ENCODE measurements at places on chromosomes 11 and 22.

DNA sequence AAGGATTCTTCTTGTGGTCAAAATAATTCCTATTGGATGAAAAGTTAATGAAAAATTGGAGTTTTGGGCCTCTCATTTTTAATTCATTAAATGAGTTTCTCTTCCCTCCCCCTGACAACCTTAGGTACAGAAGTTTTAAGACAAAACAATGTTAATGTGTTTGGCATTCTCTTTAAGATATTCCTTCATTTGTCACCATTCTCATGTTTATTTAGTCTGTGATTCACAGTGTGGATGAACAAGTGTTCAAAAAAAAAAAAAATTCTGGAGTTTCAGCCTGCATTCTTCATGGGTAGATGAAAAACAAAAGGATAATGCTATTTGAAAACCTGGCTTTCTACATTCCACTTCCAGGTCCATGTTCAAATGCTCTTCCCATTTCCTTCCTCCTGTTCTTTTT lies 172.6 kb upstream of the LUZP2 start:
- DNase-seq = no peak

GRCh38 chr11:115611343-115611742 lies 107.1 kb upstream of the CADM1 start:
- no peak for DNase-seq

DNA sequence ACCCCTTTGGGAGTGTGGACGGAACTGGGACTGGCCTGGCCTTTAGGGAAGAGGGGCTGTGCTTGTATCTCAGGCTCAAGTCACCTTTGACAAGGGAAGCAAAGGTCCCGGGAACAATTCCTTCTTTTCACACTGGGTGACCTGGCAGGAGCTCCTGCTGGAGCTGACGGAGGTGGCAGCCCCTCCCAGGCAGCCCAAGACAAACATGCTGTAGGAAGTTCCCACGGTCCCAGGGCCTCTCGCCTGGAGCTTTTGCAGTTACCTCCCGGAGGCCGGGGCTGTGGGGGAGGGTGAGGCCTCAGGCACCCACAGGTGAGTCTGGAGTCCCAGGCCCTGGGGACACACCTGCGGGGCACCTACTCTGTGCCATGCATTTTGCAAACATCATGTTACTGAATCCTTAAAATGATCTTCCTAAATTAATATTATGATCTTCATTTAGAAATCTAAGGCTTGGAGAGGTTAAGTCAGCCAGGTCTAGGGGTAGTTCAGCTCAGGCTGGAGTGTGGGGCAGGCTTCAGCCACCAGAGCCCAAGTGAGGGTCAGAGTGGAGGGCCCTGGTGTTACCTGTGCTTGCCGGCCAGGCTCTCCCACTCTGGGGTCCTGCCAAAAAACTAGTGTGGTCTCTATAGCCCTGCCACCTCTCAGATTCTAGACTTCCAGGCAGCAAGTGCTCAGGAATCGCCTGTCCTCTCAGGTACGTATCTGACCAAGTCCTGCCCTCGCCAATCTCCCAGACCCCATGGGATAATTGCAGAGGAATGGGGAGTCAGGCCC lies 15.7 kb upstream of the MYEOV start:
- no peak for DNase-seq

DNA sequence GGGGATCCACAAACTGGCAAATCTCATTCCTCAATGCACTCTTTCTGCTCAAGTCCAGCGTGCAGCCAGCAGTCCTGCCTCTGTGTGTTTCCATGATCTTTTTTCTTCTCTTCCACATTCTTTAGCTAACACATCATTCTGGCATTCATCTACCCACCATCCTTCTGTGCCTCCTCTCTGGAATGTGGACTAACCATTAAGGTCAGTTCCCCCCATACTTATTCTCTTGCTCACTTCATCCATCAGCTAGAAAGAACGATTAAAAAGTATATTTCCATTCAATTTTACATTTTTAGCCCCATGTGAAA lies 7.8 kb downstream of the KIRREL3 start:
- no peak for DNase-seq

GRCh38 chr11:13635804-13636203 lies 32.7 kb upstream of the FAR1 start:
- DNase-seq = no peak

GRCh38 chr22:50316114-50317065 lies 8.9 kb upstream of the PLXNB2 start:
- no peak for DNase-seq

DNA sequence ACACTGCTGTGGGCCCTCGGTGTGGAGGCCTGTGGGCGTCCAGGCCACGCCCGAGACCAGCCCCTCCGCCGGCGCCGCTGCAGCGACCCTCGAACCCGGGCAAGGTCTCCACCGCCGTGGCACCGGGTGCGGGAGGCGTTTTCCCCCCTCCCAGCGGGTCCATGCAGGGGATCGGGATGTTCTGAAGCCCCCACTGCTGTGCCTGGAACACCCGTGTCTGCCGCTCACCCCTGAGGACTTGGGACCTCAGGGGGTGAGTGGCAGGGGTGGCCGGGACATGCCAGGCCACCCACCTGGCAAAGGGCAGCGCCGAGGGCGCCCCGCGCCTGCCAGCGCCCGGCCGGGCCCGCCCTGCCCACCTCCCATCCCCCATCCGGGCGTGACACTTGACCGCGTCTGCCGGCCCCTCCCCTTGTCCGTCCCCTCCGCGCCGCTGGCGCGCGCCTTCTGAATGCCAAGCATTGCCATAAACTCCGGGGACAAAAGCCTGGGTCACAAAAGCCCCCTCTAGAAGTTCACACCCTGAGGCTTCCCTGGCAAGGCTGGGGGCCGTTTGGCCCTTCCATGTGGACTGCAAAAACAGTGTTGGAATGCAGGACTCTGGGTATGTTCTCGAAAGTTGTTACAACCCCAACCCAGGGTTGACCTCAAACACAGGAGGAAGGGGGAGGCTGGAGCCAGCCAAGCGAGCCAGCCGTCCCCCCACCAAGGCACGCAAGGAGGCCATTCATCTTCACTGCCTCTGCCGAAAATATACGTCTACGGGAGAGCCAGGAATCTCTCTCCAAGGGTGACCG lies 819 bp upstream of the KCNQ1OT1 start:
- DNase-seq = no peak

DNA sequence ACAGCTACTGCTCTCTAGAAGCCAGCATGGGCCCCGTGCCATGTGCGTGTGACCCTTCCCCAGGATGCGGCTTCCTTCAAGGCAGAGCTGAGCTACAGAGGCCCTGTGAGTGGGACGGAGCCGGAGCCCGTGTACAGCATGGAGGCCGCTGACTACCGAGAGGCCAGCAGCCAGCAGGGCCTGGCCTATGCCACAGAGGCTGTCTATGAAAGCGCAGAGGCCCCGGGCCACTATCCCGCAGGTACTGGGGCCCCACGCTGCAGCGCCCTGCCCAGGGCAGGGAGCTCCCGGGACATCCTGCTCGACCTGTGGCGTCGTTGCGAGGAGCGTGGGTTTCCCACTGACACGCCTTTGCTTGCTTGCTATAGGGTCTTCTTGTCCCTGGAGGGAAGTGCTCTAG lies 34.7 kb downstream of the CTTN start:
- DNase-seq = no peak

DNA sequence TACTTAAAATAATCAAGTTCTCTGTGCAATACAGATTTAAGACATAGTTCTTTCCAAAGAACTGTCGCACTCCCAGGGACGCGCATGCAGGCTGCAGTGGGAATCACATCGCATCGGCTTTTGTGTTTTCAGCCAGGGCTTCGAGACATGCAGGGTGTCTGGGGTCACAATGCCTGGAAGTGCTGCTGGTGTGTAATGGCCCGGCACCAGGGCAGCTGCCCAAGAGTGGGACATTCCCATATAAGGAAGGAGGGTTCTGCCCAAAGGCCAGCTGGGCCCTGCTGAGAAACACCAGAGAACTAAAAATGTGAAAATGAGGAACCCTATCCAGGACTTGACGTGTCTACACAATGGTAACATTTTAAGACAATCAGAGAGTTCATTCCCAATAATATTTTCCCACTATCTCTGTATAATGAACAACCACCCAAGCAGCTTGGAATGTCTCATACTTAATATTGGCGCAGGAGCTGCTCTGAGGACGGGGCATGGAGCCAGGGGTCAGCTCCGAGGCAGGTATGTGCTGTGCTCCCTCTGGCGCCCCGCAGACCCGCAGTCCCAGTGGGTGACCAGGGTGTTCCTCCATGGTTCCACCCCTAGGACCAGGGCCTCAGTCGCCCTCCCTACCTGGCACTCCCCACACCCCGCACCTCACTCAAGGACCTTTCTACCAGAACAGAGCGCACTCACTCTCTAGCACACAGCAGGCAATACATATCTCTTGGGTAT lies 11.3 kb downstream of the MCAT start:
- no peak for DNase-seq

- DNase-seq = no peak
Measured at GRCh38 chr22:49660321-49660720, 167.4 kb downstream of the BRD1 start.

DNA sequence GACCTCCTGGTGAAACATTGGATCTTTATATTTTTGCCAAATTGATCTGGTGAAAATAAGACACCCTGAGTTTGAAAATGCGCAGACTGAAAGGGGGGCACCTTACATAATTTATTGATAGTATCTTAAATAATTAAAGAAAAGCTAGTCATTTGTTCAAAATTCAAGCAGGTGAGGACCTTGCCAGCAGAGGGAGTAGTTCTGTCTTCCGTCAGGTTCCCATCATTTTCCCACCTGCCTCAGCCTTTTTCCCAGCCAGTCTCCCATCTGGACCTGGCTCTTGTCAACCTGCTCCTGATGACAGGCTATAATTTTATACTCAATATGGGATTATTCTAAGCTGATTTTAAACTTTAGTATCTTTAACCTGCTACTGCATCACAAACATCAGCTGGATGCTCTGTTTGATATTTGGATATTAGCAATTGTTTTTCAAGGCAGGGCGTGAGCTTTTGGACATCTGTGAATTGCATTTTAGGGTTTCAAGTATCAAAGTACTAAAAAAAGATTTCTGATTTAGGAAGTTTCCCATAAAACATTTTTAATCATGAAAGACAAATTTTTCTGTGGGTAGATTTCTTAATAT lies 132.0 kb downstream of the ELP4 start:
- no peak for DNase-seq

GRCh38 chr11:72238040-72238450 lies 5.9 kb downstream of the PHOX2A start:
- no peak for DNase-seq
